ENCODE measurements at places on chromosomes 1 and 21.

GRCh38 chr1:200184196-200184595 is 156.7 kb downstream of the NR5A2 start:
- DNase-seq, result peak; percentile 66

DNA sequence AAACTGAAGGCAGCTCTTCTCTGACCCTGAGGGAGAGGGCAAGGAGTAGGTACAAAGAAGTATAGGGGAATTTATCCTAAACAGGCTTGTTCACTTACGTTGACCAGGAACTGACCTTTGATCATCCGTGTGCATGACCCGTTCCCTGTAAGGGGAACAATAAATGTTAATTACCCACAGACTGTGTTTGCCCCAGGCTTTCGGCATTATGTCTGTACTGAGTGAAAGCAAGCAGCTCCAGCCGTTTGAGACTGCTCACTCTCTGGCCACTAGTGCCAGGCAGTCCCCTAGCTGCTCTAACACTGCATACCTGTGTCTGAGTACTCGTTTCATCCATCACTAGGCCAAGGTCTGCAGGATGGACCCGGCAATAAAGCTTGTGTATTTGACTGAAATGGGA is 1365.3 kb downstream of the NCAM2 start:
- DNase-seq, result no peak

- no peak for DNase-seq
These were observed 114.6 kb downstream of the KAZN start for GRCh38 chr1:14713077-14713476.

GRCh38 chr1:81449786-81450185 is 350.9 kb upstream of the ADGRL2 start:
- DNase-seq, result no peak

- no peak for DNase-seq
These were observed 161.4 kb upstream of the ARHGEF16 start for GRCh38 chr1:3292868-3293562.

DNA sequence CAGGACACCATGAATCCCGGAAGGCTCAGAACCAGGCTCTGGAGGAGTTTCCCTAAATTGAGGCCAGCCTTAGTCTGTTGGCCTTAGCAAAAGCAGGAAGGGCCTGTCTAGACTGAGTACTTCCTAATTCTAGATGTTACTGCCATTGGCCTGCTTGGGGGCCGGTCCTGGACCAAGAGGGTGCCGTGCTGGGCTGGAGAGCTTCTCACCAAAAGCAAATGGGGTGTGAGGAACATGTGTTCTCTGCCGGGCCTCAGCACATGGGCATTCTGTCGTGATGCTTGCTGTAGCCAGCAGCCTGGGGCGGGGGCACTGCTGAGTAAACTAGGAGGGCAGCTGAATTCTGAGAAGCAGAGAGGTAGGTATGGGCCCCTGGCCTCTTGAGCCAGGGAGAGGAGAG is 35.7 kb upstream of the MAN1C1 start:
- DNase-seq, result no peak

DNA sequence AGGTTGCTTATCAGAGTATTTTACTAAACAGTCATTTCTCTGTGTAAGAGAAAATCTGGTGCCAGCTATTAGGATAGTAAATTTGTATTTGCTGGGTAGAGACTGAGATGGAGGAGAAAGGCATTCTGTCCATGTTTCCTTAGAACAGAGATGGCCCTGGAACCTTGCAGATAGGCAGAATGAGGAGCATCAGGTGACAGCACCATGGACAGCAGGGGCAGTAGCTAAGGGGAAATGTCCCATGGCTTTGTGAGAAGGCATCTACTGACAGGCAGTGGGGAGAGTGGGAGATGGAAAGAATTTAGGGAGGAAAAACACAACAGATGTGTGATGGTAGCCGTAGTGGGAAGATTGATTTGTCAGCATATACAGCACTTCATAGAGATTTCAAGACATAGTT is 105.0 kb downstream of the PRRX1 start:
- DNase-seq, result no peak

DNA sequence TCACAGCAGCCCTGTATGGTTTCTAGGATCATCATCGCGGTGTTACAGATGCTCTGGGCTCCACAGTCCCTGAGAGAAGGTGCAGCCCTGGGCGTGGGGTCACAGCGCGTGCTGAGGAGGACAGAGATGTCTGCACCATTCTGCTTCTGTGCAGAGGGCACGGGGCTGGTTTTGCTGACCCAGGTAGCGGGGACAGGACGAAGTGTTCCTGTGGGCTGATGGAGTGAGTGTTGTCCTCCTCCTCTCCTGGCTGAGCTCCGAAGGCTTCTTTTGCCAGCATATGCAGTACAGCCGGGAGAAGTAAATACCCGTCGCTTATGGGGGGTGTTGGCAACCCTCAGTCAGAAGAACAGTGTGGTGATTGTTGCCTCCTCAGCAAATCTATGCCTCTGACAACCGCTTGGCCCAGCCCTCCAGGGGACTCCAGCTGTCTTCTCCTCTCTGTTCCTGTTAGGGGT is 101.5 kb downstream of the DDX20 start:
- DNase-seq, result no peak

GRCh38 chr1:93528412-93528811 is 80.5 kb downstream of the FNBP1L start:
- DNase-seq, result no peak

DNA sequence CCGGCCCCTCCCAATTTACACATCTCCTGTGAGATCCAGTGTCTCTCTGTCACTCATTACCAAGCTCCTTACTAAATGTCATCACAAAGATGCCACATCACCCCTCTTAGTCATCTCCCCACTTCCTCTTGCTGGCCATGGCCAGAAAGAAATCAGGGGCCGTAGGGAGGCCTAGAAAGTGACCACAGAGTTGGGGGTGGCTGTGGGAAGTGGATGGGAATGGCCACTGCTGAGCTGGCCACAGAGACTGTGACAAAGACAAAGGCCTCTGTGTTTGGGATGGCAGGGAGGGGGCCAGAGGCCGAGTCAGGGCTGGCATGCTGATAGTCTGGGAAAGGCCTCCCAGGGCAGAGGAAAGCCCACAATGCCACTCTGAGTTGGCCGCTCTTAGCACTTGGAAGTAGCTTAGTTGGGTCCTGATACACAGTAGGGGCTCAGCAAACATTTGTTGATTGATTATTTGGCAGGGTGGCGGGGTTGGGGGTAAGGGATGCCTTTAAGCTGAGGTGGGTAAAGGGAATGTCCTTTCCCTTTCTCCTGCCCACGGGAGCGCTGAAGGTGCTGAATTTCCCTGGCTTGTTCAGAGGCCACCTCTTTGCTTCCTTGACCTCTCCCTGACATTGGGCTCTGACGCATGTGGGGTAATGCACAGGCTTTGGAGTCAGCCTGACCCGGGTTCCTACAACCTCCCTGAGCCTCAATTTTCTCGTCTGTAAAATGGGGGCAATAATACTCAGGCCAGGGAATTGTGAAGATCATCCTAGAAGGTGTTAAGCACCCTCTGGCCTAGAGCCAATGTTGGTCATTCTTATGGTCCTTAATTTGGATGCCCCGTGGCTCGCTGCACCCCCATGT is 13.2 kb downstream of the NAV1 start:
- no peak for DNase-seq

- DNase-seq, result no peak
These were observed 121.5 kb downstream of the PSMG1 start for GRCh38 chr21:39061766-39062165.

- no peak for DNase-seq
These were observed 28.5 kb upstream of the C1orf174 start for GRCh38 chr1:3928586-3928985.

- no peak for DNase-seq
These were observed 4.9 kb upstream of the BRWD1 start for GRCh38 chr21:39318091-39318959.

GRCh38 chr1:98496256-98496995 is 165.1 kb upstream of the SNX7 start:
- no peak for DNase-seq

- no peak for DNase-seq
These were observed 485.4 kb upstream of the USP24 start for GRCh38 chr1:55700359-55701130.

- DNase-seq, result no peak
These were observed 12.5 kb downstream of the CHML start for GRCh38 chr1:241627453-241628259.

DNA sequence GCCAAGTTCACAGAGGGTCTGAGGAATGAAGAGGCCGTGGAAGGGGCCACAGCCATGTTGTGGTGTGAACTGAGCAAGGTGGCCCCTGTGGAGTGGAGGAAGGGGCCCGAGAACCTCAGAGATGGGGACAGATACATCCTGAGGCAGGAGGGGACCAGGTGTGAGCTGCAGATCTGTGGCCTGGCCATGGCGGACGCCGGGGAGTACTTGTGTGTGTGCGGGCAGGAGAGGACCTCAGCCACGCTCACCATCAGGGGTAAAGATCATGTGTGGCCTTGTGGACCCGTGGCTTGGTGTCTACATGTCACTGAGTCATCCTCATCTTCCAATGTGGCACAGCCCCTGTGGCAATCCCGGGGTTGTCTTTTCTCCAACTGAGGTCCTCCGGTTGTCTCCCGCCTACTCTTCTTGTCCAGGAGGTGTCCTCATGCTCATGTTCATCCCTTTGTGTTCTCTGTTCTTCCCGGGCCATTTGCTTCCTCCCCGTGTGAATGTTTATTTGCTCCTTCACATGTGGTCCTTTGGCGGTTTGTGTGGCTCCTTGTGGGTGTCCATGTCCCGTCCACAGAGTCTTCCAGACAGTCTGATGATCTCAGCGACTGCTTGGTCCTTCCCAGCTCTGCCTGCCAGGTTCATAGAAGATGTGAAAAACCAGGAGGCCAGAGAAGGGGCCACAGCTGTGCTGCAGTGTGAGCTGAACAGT is 84.2 kb downstream of the OBSCN start:
- DNase-seq, result no peak

- no peak for DNase-seq
These were observed at the start of gene RSPO1 for GRCh38 chr1:37634244-37634991. Gene RSPO1 (minus strand): TSS chr1:37634892. CDS start chr1:37629661, 5,231 bp downstream.

DNA sequence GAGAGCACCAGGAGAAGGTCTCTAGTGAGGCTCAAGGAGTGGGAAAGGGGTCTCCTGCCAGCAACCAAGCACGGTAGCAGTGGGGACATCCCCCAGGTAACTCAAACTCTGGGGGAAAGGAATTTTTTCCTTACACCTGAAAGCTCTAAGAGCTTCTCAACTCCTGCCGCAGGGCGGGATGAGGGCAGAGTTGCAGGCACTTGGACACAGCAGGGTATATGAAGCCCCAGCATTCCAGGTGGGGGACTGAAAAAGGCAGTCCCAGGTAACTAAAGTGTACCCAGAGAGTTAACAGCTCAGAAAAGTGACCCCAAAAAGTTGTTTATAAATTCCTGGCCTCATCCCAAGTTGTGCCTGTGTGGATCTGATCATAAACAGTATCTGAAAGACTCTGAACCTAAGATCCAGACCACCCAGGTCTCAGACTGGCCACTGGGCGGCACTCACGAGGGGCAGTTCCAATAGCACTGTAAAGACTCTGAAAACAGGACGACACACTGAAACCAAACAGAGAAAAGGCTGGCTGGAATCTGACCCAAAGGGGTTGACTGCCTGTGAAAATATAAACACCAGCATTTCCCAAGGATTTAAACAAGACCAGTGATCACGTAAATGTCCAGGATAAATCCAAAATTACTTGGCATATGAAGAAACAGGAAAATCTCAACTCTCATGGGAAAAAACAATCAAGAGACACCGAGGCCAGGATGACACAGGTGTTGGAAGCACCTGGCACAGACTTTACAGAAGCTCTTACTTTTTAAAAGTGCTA is 47.5 kb downstream of the HSF2BP start:
- no peak for DNase-seq

DNA sequence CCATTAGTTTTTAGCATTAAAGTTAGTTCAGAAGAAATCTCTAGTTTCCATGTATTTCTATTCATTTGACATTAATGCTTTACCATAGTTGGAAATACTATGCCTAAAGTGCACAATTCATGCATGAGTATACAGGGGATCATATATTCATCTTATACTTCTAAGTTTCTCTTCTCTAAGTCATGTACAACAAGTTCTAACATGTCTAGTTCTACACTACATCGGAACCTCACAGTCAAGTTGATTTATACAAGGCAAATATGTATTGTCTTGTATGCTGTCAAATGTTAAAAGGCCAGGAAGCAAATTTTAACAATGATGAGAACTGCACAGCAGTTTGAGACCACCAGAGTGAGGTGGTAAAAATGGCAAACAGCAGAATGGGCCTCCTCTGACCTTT is 22.9 kb upstream of the MOB3C start:
- no peak for DNase-seq

DNA sequence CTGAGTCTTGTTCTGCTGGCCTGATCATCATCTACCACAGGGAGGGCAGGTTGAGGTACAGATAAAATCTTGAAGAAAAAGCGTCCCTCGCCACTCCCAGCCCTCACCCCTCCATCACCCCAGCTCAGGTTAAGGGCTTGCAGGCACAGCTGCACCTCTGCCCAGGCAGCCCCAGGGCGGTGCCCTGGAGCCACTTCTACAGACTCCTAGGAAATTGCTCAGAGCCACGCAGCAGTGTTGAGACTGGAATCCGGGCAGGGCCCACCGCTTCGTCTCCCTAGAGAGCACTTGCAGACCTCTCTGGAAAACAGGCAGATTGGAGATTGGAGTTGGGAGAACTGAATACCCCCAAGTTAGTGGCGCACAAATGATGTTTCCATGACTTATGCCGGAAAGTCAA is 35.3 kb downstream of the VN1R5 start:
- no peak for DNase-seq

- DNase-seq, result no peak
These were observed 66.4 kb upstream of the STUM start for GRCh38 chr1:226482196-226482595.

DNA sequence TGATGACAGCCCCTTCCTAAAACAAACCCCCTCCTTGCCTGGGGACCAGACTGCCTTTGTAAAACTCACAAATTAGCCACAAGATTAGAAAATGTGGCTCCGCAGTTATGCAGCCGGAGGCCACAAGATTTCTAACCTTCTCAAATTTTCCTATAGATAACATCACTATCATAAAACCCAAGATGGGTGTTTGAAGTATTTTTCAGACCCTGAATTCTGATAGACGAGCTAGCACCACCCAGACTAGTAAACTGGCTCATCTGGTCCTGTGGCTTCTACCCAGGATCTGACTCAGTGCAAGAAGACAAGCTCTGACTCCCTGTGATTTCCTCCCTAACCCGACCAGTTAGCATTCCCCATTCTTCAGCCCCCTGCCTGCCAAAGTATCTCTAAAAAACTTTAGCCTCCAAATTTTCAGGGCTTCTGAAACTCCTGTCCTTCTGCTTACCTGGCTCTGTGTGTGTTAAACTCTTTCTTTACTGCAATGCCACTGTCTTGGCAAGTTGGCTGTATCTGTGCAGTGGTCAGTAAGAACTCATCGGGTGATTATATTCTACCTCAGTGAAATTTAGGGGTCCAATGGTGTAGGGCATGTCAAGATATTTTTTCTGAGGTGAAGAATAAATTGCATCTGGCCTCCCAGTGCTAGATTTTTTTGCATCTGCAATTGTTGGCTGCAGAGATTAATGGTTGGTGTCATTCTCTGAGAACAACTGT is 102.1 kb downstream of the S1PR1 start:
- DNase-seq, result no peak

- no peak for DNase-seq
These were observed 215.4 kb upstream of the ZC3H12A start for GRCh38 chr1:37259019-37259418.

- DNase-seq, result no peak
These were observed 122.6 kb downstream of the CAMTA1 start for GRCh38 chr1:6907676-6908434.

- no peak for DNase-seq
These were observed 53.0 kb downstream of the CRB1 start for GRCh38 chr1:197320991-197321531.
